ENCODE measurements at places on chromosomes 16 and 17.

GRCh38 chr17:17191346-17191792 is 14.8 kb downstream of the PLD6 start:
- peak; percentile 45 for DNase-seq

DNA sequence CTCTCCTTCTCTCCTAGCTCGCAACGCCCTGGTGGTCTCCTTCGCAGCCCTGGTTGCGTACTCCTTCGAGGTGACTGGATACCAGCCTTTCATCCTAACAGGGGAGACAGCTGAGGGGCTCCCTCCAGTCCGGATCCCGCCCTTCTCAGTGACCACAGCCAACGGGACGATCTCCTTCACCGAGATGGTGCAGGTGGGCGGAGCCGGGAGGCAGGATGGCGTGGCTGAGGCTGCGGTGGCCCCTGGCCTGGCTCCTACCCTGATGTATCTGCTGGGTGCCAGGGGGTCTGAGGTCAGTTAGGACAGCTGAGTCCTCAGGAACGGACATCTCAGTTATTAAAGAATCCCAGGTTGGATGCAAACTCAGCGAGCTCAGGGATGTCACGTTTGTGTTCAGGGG is 16.7 kb downstream of the SLC26A11 start:
- no peak for DNase-seq

DNA sequence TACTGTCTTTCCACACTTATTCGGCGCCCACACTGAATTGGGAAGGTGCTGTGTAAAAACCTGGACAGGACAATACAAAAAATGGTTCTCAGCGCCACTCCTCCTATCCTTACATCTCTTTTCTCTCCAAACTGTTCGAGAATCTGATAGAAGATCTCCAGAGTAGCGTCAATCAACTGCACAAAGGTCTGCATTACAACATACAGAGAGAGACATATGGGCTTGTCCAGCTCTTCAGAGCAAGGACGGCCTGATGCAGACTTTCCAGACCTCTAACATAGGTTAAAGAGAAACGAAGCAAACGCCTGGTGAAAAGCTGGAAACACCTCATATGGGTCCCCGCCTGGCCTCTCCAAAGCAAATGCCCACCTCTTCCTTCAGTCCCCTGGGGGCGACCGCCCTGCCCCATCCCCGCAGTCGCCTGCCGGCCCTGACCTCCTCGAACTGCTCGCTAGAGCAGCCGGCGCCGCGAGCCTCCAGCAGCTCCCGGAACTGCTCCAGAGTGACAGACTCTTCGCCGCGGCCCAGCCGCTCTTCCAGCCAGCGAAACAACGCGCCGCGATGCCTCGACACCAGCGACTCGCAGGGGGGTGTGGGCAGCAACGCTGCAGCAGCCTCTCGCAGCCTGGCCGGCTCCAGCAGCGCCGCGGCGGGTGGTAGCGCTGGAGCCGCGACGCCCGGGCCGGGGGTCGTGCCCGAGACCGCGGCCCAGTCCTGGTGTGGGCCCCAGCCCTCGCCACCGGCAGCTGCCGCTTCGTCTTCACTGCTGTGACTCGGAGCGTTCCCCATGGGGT is 526 bp downstream of the ZZEF1 start:
- peak; percentile 58 for DNase-seq

- DNase-seq = peak; percentile 49
Measured at GRCh38 chr16:53022374-53022773, 30.3 kb downstream of the CHD9NB start.

DNA sequence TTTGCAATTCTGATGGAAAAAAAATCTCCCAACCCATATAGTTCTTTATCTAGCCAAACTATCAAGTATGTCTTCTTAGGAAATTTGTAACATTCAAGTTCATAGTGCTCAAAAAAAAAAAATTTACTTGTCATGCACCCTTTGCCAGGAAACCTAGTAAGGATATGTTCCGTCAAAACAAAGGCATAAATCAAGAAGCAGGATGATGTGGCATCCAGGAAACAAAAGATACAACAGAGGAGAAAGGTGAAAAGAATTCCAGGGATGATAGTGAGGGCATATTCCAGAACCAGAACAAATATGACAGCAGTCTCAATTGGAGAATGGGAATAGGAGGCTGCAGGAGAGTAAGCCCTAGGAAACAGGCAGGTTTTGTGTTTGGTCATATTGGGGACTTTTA is 104.6 kb downstream of the SPAG9 start:
- DNase-seq = no peak

DNA sequence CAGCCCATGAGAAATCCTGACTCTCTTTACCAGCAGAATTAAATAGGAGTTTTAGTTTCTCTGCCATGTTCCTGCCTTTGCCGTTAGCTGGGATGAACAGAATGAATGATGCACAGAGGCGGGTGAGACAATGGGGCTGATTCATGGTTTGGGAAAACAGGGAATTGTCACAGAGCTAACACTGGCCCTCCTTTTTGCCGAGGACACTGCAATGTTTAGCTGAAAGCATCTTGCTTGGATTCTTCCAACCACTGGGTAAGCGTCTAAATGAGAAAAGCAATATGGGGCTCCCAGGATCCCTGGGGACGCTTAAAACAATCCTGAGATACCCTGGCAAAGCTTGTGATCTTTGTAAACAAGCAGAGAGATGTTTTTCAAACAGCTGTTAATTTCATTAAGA is 12.8 kb upstream of the PAFAH1B1 start:
- DNase-seq = no peak

- no peak for DNase-seq
Measured at GRCh38 chr17:48513097-48513496, 17.7 kb downstream of the HOXB1 start.

- DNase-seq = no peak
Measured at GRCh38 chr16:27571433-27572326, 21.7 kb downstream of the KATNIP start.

GRCh38 chr17:21524211-21524591 is 148.0 kb downstream of the KCNJ12 start:
- no peak for DNase-seq

- peak; percentile 72 for DNase-seq
Measured at GRCh38 chr17:48610282-48611211, at the start of gene HOXB7. Gene HOXB7 (minus strand): TSS chr17:48611017. CDS start chr17:48610918, 99 bp downstream.

DNA sequence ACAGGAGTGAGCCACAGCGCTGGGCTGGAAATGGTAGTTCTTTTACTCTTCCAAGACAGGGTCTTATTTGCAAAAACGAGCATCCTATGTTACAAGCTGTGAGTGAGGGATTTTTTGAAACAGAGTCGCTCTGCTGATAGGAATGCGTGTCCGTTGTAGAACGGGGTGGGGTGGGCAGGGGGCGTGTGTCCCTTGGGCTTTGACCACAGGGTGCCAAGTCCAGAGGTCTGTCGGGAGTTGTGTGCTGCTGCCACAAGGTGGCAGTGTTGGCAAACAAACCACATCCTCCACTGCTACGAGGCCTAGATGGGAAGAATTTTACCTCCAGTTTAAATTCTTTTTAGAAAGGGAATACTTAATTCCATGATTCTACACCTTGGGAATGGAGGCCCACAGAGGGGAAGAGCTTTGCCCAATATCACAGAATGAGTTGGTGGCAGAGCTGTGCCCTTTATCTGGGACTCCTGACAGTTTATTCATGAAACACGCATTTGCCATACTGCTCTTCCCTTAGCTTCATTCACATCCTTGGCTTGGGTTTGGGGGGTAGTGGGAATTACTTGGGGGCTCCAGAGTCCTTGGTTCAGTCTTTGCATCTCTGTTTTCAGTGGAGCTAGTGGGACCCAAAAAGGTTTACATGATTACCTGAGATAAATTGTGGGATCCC is 30.6 kb upstream of the ETV4 start:
- DNase-seq = peak; percentile 91

GRCh38 chr17:44353672-44354331 is 8.7 kb downstream of the GRN start:
- DNase-seq = peak; percentile 30

DNA sequence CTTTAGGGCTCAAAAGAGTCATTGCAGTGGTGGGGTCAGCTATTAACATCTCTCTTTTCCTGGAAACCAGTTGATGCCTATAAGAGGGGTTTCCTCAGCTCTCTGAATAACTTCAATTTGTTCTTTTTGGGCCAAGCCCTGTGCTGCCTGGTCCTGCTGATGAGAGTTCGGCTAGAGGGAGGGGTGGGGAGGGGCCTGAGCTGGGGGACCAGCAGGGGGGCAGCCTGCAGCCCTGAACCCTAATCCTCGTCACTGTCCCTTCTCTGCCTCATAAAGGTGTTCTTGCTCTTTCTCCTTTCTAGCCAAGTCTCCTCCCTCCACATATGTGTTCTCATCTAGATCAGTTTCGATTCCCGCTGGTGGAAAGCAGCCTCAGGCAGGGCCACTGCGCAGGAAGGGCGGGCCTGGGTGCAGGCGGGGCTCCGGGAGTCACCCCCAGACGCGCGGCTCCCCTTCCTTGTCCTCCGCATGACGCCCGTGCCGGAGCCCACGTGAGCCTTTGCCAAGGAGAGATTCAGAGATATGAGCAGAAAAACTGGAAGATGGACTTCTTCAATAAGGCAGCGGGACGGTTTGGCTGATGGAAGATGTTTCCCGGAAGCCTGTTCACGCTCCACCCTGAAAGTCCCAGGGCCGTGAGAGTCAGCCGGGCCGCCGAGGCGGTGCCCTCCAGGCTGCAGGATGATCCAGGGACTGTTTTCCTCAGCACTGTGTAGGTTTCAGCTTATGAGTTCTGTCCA is 15.0 kb upstream of the RHOT1 start:
- DNase-seq = peak; percentile 56

GRCh38 chr17:42405963-42406495 is 17.0 kb downstream of the CAVIN1 start:
- peak; percentile 86 for DNase-seq

GRCh38 chr17:76414334-76415295 is 30.2 kb downstream of the SPHK1 start:
- peak; percentile 70 for DNase-seq

- peak; percentile 57 for DNase-seq
Measured at GRCh38 chr17:75625813-75626486, 7.3 kb upstream of the SMIM5 start.

GRCh38 chr16:88905563-88905962 is 39.1 kb upstream of the PABPN1L start:
- DNase-seq = no peak

- DNase-seq = peak; percentile 95
Measured at GRCh38 chr17:46771561-46772474, 46.7 kb downstream of the WNT3 start.

DNA sequence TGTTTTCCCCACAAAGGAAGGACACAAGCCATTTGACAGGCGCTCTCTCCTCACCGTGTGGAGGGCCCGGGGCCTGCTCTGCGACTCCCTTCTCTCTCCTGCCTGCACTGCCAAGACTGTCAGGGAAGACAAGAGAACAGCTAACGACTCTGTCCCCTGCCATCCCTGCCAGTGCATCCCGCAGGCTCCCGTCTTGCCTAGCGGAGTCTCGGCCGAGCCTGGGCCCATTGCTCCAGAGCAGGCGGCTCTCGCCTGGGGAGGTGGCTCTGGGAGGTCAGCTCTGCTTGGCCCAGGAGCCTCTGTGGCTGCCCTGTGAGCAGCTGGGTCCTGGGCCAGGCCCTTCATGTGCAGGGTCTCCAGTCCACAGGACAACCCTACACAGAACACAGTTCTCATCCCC is 53.0 kb downstream of the WNT3 start:
- DNase-seq = no peak

GRCh38 chr17:38430822-38431221 is 2.6 kb downstream of the ARHGAP23 start:
- DNase-seq = no peak

DNA sequence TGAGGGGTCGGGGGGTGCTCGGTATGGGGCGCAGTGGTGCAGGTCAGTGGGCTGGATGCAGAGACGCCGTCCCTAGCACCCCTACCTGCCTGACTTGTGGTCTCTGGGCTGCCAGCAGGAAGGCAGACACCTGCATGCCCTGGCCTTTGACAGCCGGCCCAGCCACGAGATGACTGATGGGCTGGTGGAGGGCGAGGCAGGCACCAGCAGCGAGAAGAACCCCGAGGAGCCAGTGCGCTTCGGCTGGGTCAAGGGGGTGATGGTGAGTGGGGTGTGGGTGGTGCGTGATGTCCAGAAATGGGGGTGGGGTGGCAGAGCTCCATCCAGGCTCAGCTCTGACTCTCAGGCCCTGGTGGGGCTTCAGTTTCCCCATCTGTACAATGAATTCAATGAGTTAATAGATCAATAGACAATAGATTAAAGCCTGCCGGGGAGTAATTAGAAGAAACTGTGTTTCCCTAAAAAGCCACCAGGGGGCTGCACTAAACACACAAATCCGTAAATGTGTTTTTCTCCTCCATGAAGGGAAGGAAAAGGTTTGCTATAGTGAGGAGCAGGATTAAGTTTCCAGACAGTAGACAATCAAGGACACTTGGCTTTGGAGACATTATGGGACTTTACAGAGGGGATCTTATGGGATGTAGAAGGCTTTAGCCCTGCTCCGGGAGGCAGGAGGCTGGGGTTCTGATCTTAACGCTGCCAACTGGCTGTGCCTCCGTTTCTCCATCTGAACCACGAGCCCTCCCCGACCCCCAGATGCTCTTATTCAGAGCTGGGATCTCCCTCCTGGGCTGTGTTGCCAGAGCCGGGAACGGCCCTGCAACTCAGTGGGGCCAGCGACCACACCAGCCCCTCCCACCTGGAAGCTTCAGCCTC is 2.2 kb downstream of the SLC12A3 start:
- DNase-seq = peak; percentile 54

DNA sequence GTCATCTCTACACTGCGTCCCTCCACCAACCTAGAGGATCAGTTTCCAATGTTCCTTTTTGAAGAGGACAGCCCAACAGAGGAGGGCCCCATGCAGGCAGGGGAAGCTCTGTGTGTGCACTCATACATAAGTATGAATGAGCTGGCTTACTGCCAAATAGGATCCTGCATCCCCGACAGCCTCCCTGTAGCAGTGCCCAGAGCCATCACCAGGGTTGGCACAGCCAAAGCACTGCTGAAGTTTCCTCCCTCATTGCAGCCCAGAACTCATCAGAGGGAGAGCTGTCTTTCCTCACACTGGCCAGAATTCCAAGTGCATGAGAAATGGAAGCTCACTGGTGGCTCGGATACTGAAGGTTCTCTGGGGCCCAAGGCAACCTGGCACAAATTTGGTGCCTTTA is 114.4 kb downstream of the ASIC2 start:
- DNase-seq = no peak
